ENCODE measurements at places on chromosomes 2 and 18. TPM values are rescaled to one million over a fixed set of nuclear protein-coding genes. Genes with fewer than 3 reads are reported as not detected.

FRZB gene
- 72.8 TPM for total RNA-seq

DNA sequence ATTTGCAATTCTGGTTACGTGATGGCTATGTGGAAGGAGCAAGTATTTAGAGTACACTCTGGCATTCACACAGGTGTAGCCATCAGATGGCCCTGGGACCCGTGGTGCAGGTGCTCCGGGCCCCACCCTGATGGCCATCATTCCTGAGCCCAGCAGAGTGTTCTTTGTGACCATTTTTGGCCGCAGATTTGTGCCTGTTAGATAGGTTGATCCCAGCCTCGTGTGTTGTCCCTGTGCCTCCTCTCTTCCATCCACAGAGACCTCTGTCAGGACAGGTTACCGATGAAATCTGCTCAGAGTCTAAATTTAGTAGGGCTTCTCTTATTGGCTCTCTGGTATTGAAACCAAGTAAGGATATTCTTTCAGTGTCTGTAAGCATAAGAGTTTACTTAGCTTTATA is 33.9 kb downstream of the MAPRE2 start:
- no peaks in the 10 kb centered on the region for H3K36me3 ChIP-seq
- no peak overlapping the region for H3K4me3 ChIP-seq
- no peak for DNase-seq
- H3K27ac ChIP-seq = no peak overlapping the region
- no peaks in the 10 kb centered on the region for H3K27me3 ChIP-seq
- no peaks in the 10 kb centered on the region for H3K4me1 ChIP-seq

- DNase-seq = no peak
- peaks cover 25% of the 10 kb centered on the region for H3K4me1 ChIP-seq
- no peak overlapping the region for H3K27ac ChIP-seq
- H3K36me3 ChIP-seq = no peaks in the 10 kb centered on the region
- no peak overlapping the region for H3K4me3 ChIP-seq
Observed at GRCh38 chr2:16640867-16641266, 24.8 kb downstream of the CYRIA start.

GRCh38 chr18:79402977-79403722 is 7.4 kb downstream of the NFATC1 start:
- H3K27ac ChIP-seq = no peak overlapping the region
- no peak for DNase-seq
- H3K36me3 ChIP-seq = no peaks in the 10 kb centered on the region

- H3K4me3 ChIP-seq = no peak overlapping the region
- no peaks in the 10 kb centered on the region for H3K36me3 ChIP-seq
- H3K27ac ChIP-seq = no peak overlapping the region
- no peaks in the 10 kb centered on the region for H3K4me1 ChIP-seq
- no peaks in the 10 kb centered on the region for H3K27me3 ChIP-seq
Observed at GRCh38 chr2:71101656-71102055, 28.4 kb downstream of the MCEE start.

DNA sequence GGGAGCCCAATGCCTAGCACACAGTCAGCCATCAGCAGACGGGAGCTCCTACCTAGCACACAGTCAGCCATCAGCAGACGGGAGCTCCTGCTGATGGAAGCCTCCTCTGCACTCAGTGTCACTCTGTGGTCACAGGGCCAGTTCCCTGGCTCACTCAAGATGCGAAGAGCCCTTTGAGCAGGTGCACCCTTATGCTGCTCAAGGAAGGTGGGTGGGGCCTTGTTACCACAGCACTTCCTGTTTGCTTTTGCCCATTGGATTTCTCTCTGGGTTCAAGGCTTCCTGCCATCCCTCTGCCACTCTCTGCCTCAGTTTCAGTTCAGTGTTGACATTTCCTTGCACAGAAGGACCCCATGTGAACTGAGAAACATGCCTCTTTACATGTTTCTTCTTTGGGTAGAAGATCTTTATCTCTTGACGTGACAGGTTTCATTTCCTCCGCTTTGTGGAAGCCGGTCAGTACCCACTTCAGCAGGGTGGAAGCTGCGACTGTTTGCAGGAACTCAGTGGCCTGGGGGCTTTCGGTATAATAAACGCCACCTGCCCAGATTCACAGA is 11.6 kb downstream of the TRIB2 start:
- H3K27ac ChIP-seq = no peak overlapping the region
- peaks cover 6% of the 10 kb centered on the region for H3K4me1 ChIP-seq
- no peaks in the 10 kb centered on the region for H3K27me3 ChIP-seq
- no peak for DNase-seq
- peaks cover 11% of the 10 kb centered on the region for H3K36me3 ChIP-seq
- H3K4me3 ChIP-seq = no peak overlapping the region

GRCh38 chr2:236805800-236806531 is 236.3 kb downstream of the ACKR3 start:
- H3K4me1 ChIP-seq = no peaks in the 10 kb centered on the region
- no peak for DNase-seq
- H3K27ac ChIP-seq = no peak overlapping the region

GRCh38 chr2:26640781-26641564 is at the start of gene CIB4:
TSS of gene CIB4 (minus strand) at chr2:26641366. CDS start at chr2:26641314, 52 bp downstream.
- no peak within 1 kb of the TSS for H3K27ac ChIP-seq
- DNase-seq = no peak
- H3K4me1 ChIP-seq = peaks cover 22% of the 10 kb centered on the region
- H3K27me3 ChIP-seq = peaks cover 6% of the 10 kb centered on the region
- no peaks in the 10 kb centered on the region for H3K36me3 ChIP-seq
- no peak within 1 kb of the TSS for H3K4me3 ChIP-seq

- H3K4me3 ChIP-seq = no peak overlapping the region
- no peak overlapping the region for H3K27ac ChIP-seq
- DNase-seq = no peak
Observed at GRCh38 chr2:219323434-219323833, 9.1 kb downstream of the RESP18 start.

All from neural progenitor cell (in vitro differentiated cells).